Stimulated activated CD4-positive, alpha-beta T cell treated with anti-CD3 and anti-CD28 coated beads, TNF-alpha, amount 100 ng/mL, for 24 hours (primary cell): ENCODE measurements at places on chromosomes 12 and 14.

GRCh38 chr14:105528586-105529318, 2.4 kb downstream of the TMEM121 start:
- DNase-seq = no peak

DNA sequence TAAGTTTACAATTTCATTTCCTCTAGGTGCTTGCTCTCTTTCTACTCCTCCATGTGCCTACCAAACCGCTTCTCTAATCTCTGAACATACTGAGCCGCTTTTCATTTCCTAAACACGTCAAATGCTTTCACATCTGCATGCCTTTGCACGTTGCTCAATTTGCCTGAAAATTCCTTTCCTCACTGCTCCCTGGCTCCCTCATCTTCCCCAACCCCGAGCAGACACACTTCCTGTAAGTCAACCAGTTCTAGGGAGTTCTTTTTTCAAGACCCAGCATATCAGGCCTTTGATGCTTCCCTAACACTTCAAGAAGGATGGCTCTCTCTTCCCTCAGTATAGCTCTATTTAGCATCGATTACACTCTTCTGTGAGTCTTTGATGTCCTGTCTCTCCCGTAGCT, 50.3 kb downstream of the LMO3 start:
- no peak for DNase-seq

DNA sequence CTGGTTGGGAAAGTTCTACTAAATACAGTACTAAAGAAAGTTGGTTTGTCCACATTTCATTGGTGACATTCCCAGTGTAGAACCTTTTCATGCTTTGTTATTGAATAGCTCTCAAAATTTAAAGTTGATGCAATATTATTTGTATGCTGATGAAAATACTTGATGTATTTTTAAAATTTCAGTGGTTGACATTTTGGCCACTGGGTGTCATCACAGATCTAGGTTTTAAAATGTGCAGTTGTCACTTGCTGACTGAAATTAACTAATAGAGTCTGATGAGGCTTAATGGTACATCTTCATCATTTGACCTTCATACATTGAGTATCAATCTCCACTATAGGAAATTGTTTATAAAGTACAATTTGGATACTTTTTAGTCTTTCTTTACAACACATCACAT, 37.1 kb downstream of the CMAS start:
- no peak for DNase-seq

- no peak for DNase-seq
These were observed 387.9 kb downstream of the SYT1 start for GRCh38 chr12:79252358-79253075.

- DNase-seq = no peak
These were observed 58.1 kb downstream of the ANKS1B start for GRCh38 chr12:99926511-99927169.
